RPMI8226 (cell line): ENCODE measurements at places on chromosomes 1 and 21.

DNA sequence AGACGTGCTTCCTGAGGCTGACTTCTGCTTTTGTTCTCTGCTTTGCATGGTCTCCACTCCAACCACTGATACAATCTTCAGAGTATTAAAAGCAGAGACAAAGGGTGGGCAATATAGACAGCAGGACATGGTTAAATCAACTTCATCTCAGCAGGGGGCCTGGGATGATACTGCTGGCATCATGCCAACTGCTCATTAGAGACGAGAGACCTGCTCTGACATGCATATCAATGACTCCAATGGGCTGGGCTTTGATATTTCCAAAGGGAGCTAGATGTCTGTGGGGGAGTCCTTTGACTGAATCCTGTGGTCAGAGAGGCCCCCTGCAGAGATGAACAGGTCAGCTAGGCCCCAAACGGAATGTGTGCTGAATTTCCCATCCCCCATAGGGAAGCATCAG is 106.6 kb downstream of the ACTL8 start:
- no peak for DNase-seq

- DNase-seq, result no peak
Measured at GRCh38 chr1:47323599-47324031, 9.7 kb upstream of the STIL start.

DNA sequence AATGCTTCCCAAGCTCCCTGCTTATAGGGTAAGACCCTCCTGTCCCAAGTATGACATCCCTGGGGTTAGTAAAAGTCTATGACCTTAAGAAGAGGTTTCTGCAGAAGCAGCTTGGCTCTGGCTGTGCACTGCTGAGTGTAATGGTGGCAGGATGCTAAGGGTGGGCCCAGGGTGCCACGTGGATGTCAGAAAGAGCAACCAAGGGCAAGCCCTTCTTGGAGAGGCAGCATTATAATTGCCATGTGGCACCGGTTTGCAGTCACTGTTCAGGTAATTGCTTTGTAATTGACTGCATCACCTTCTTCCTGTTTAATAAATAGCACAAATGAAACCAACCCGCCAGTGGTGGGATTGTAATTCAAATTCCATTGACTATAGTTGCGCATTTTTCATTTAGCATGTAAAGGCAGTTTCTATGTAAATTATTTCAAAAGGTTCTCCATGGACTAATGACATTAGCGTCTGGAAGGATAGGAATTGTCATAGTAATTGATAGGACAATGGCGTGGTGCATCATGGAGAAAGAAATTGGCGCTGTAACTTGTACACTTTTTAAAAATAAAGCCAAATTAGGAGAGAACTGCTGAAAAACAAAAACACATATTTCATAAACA is 490.6 kb upstream of the VAMP3 start:
- DNase-seq, result no peak

- peak; percentile 59 for DNase-seq
Measured at GRCh38 chr1:46489638-46490405, at the start of gene DMBX1. Gene DMBX1, plus strand, starts transcription at chr1:46489836. Its CDS starts 17,175 bp downstream, at chr1:46507011.

DNA sequence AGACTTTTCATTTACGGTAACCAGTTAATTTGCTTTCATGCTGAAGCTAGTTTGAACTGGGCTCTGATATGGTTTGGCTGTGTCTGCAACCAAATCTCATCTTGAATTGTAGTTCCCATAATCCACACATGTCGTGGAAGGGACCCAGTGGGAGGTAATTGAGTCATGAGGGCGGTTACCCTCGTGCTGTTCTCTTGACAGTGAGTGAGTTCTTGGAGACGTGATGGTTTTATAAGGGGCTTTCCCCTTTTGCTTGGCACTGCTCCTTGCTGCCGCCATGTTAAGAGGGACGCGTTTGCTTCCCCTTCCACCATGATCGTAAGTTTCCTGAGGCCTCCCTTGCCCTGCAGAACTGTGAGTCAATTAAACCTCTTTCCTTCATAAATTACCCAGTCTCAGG is 10.3 kb upstream of the FHAD1 start:
- no peak for DNase-seq

GRCh38 chr1:163241746-163242145 is 39.0 kb upstream of the RGS5 start:
- no peak for DNase-seq

GRCh38 chr1:108120163-108120562 is 80.0 kb downstream of the SLC25A24 start:
- no peak for DNase-seq

- no peak for DNase-seq
Measured at GRCh38 chr21:37527103-37527502, 160.5 kb downstream of the DYRK1A start.
